ENCODE measurements at places on chromosomes 6 and 20. TPM values are rescaled to one million over a fixed set of nuclear protein-coding genes. Genes with fewer than 3 reads are reported as not detected.

The SEMG2 gene
- not detected for total RNA-seq

The CFB gene
- 87.1 TPM for total RNA-seq

The TRIM15 gene
- not detected for total RNA-seq

The CLVS2 gene
- total RNA-seq: not detected

The EPB41L2 gene
- 113 TPM for total RNA-seq

The SLC52A3 gene
- not detected for total RNA-seq

The MAK gene
- total RNA-seq: not detected

The ARFGEF3 gene
- under 0.01 TPM for total RNA-seq

The ENPP1 gene
- 13.1 TPM for total RNA-seq
